Non-pigmented ciliary epithelial cell (primary cell): ENCODE measurements at places on chromosomes 1 and 21.

DNA sequence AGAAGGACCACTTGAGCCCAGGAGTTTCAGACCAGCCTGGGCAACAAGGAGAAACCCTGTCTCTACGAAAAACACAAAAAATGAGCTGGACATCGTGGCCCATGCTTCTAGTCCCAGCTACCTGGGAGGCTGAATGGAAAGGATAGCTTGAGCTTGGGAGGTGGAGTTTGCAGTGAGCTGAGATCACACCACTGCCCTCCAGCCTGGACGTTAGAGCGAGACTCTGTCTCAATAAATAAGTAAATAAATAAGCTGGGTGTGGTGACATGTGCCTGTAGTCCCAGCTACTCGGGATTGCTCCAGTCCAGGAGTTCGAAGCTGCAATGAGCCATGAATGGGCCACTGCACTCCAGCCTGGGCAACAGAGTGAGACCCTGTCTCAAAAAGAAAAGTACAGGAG is 3.6 kb downstream of the AKR1A1 start:
- no peak for DNase-seq

GRCh38 chr1:87530042-87530807 is 201.5 kb downstream of the LMO4 start:
- no peak for DNase-seq

GRCh38 chr1:184215274-184215925 is 163.9 kb downstream of the TSEN15 start:
- no peak for DNase-seq

GRCh38 chr1:43844114-43844513 is 89.5 kb upstream of the ARTN start:
- no peak for DNase-seq

DNA sequence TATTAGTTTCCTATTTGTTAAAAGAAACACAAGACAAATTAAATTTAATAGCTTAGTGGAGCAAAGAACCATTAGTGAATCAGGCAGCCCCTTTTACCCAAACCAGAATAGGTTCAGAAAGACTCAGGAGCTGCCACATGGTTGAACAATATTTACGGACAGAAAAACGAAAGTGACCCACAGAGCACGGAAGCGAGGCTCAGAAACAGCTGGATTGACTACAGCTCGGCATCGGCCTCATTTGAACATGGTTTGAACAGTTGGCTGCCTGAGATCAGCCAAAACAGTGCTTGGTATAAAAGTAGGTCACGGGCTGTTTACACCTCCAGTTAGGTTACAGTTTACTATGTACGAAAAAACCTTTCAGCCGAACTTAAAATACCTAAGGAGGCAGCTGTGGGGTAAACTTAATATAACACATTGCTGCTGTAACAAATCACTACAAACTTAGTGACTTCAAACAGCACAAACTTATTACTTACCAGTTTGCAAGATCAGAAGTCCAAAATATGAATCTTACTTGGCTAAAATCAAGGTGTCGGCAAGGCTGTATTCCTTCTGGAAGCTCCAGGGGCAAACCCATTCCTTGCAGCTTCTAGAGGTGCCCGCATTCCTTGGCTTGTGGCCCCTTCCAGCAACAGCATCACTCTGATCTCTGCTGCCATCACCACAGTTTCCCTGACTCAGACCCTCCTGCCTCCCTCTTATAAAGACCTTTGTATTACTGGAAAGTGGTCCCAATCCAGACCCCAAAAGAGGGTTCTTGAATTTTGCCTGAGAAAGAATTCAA is 11.8 kb downstream of the PADI4 start:
- no peak for DNase-seq

DNA sequence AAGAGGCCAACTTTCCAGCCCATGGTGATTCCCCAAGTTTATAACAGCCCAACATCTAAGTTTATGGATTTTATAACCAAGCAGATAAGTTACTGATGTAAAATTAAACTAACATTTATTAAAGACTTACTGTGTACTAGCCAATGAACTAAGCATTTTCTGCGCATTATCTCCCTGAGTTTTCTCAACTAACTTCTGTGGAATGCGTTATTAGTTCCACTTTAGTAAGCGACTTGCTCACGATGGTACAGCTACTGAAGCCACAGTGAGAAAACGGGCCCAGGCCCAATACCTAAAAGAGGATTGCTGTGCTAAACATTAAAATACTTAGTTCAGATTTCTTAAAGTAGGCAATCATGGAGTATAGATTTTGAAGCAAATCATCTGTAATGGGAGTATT is 61.0 kb downstream of the ZBTB18 start:
- no peak for DNase-seq

DNA sequence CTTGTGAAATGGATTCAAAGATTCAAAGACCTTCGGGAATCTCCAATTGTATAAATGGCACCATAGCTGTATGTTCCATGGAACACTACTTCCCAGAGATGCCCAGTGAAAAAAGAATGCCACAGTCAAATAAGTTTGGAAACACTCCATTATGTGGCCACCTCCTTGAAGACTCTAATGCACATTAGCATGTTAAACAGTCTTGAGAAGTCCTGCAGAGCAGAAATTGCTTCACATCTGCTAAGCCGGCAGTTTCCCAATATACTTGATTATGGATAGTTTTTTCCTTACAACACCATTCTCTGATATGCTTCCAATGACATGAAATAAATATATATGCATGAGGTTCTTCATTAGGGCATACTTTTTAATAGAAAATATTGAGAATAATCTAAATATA is 12.7 kb upstream of the SELE start:
- no peak for DNase-seq

DNA sequence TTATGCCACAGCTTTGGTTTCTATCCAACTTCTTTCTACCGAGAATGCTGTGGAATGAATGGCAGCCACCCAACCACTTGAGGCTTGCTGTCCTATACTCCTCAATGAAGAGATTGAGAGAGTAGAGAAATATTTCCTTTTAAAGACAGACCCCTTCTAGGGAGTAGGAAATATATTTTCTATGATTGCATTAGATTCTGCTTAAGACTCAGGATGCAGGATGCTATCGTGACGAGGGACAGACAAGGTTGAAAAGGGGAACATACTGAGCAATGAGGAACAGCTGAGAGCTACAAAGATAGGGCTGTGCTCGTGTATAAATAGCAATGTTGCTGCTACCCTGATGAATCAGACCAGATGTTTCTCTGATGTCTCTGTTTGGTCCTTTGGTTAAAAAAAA is 7.1 kb upstream of the RASAL2 start:
- DNase-seq = no peak

- no peak for DNase-seq
Observed at GRCh38 chr1:205066141-205066818, 18.0 kb downstream of the TMEM81 start.

- DNase-seq = no peak
Observed at GRCh38 chr1:205287767-205288559, 33.6 kb downstream of the NUAK2 start.

GRCh38 chr1:18700530-18700929 is 69.9 kb downstream of the PAX7 start:
- no peak for DNase-seq

- DNase-seq = no peak
Observed at GRCh38 chr1:111489604-111490003, 13.8 kb downstream of the ADORA3 start.
